Stimulated activated CD8-positive, alpha-beta memory T cell treated with anti-CD3 and anti-CD28 coated beads, Interleukin-7, amount 100 ng/mL, for 1 hour (primary cell): ENCODE measurements at places on chromosomes 6 and 20.

GRCh38 chr20:57653546-57653900 is 33.3 kb upstream of the ZBP1 start:
- no peak for DNase-seq

GRCh38 chr6:158861686-158862381 is 42.7 kb upstream of the EZR start:
- no peak for DNase-seq

DNA sequence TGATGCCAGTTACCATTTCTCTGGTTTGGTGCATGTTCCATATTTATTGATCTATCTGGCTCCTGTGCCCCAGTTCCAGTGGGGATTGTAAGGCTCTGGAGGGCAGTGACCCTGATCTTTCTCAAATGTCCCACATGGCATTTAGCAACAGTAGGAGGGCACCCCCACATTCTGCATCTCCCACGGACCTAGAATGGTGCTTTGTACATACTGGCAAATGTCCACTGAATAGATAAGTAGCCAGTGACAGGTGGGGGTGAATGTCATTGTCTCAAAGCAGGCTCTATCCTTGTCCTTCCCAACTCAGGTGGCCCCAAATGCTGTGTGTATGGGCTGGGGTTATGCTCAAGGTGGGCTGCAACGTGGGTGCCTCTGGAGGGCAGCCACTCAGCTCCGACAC is 84.2 kb downstream of the TMEM242 start:
- DNase-seq, result no peak

GRCh38 chr20:36573103-36573797 is at the start of gene TGIF2:
TGIF2 (plus strand) TSS chr20:36573597; CDS start chr20:36578775, 5,178 bp downstream.
- DNase-seq, result peak; percentile 77

DNA sequence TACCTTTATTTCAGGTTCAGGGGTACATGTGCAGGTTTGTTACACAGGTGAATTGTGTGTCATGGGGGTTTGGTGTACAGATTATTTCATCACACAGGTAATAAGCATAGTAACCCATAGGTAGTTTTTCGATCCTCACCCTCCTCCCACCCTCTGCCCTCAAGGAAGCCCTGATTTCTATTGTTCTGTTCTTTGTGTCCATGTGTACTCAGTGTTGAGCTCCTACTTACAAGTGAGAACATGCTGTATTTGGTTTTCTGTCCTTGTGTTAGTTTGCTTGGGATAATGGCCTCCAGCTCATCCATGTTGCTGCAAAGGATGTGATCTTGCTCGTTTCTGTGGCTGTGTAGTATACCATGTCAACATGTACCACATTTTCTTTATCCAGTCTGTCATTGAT is 66.0 kb downstream of the STK4 start:
- DNase-seq, result no peak

- no peak for DNase-seq
Observed at GRCh38 chr6:116016846-116017545, 43.7 kb downstream of the FRK start.

DNA sequence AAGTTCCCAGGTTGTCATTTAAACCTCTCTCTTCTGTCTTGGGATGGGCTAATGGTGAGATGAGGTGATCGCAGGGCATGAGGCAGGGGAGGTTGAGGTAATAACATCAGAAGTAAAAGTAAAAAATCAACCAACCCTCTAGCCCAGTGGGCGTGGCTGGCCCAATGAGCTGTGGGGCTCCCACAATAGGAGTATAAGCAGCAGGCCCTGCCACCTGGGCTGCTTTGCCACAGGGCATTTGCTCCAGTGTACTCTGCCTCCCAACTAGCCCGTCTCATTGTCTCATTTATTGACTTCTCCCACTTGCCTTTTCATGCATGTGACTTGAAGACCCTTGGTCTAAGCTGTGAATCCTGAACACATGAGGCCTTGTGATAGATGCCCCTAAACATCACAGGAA is 62.8 kb downstream of the PHACTR3 start:
- DNase-seq, result no peak

- DNase-seq, result no peak
Observed at GRCh38 chr6:20328924-20329300, 72.8 kb upstream of the E2F3 start.

DNA sequence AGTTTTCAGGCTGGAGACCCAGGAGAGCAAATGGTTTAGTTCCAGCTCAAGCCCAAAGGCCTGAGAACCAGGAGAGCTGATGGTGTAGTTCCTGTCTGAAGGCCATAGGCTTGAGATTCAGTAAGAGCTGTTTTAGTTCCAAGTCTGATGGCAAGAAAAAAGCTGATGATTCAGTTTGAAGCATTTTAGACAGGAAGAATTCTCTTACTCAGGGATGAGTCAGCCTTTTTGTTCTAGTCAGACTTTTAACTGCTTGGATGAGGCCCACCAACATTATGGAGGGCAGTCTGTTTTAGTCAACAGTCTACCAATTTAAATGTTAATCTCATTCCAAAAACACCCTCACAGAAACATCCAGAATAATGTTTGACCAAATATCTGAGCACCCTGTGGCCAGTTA is 2.5 kb downstream of the ZSCAN26 start:
- no peak for DNase-seq

- peak; percentile 42 for DNase-seq
Observed at GRCh38 chr20:5078399-5078958, 41.3 kb downstream of the PCNA start.

DNA sequence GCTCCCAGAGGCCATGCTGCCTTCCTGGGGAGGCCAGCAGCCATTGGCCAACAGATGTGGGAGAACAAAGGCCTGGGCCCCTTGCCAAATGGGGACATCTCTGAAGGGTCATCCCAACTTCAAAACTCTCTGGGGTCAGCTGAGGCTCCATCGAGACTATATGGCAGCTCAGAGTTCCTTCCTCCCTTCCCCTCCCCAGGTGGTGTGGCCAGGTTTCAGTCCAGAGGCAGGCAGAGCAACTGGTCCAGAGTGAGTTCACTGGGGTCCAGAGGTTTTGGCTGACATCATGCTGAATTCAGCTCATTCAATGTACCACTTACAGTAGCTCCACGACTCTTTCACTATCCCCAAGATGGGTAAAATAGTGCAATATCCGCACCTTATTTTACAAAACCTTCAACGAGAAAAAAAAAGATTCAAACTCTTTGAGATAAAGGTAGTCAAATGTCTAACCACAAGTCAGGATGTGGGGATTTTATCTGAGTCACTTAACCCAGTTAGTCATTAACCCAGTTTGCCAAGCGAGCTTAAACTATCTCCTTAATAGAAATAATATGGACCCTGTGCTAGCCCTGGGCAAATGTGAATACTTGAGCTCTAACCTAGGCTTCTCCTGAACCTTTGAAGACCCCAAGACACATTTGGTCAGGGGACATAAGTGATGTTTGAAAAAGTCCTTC is 108.4 kb upstream of the PLEKHG1 start:
- no peak for DNase-seq

GRCh38 chr6:9398071-9398766 is 962.9 kb upstream of the SLC35B3 start:
- DNase-seq, result no peak

DNA sequence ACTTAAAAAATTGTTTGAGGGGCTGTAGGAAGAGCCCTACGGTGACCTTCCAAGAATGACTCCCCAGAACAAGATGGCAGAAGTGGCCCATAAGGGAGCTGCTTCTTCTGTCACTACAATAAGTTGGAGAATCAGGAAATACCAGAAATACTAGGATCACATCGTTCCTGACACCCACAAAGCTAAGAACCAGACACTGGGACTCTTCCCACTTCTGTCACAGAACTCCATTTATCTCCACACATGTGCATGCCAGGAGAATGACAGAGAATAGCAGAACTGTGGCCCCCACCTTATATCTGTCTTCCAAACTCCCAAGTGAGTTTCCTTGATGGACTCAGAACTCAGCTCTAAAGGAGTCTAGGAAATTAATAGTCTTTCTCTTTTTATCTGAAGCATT is 54.6 kb upstream of the UBR2 start:
- no peak for DNase-seq

DNA sequence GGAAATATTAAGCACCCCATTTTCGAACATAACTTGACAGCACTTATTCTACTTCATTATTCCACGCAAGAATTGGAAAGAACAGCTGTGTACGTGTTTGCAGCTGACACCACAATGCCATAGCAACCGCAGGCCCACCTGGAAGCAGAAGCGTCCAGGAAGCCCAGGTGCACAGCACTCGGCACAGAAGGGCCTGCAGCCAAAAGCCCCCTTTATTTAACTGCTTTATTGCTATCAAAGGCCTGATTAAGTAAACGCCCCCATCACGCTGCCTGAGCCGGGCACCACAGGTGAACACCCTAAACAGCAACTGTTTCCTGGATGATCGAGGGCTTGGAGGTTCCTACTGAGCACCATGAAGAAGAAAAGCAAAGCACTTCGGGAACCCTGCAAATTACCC is 6.3 kb downstream of the TAF4 start:
- no peak for DNase-seq
